ENCODE measurements at places on chromosomes 6 and 20. TPM values are rescaled to one million over a fixed set of nuclear protein-coding genes. Genes with fewer than 3 reads are reported as not detected.

The PNRC1 gene
- 179 TPM for total RNA-seq

GRCh38 chr20:56428881-56429280, 16.8 kb downstream of the CASS4 start:
- no peak overlapping the region for H3K27ac ChIP-seq
- no peaks in the 10 kb centered on the region for H3K27me3 ChIP-seq
- H3K36me3 ChIP-seq, result no peaks in the 10 kb centered on the region
- no peak for DNase-seq
- H3K4me3 ChIP-seq, result no peak overlapping the region

The LAMA2 gene
- total RNA-seq, result 54.7 TPM

The JPH2 gene
- 1.6 TPM for total RNA-seq

DNA sequence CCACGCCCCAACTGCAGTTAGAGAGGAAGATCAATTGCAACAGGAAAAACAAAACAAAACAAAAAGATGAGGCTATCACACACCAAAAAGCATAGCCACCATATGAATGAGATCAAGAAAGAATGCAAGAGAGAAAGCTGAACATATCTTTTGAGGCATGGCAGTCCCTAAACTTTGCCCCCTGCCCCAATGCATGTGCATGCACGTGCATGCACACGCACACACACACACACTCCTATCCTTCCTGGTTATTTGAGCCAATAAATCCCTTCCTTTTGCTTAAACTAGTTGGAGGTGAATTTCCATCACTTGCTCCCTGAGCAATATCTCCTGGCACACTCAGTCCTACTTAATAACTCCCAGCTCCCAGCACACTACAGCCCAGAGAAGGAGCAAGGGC, 48.6 kb upstream of the FOXP4 start:
- no peak overlapping the region for H3K4me3 ChIP-seq
- no peaks in the 10 kb centered on the region for H3K4me1 ChIP-seq
- H3K27me3 ChIP-seq, result no peaks in the 10 kb centered on the region
- no peaks in the 10 kb centered on the region for H3K36me3 ChIP-seq
- no peak overlapping the region for H3K27ac ChIP-seq

DNA sequence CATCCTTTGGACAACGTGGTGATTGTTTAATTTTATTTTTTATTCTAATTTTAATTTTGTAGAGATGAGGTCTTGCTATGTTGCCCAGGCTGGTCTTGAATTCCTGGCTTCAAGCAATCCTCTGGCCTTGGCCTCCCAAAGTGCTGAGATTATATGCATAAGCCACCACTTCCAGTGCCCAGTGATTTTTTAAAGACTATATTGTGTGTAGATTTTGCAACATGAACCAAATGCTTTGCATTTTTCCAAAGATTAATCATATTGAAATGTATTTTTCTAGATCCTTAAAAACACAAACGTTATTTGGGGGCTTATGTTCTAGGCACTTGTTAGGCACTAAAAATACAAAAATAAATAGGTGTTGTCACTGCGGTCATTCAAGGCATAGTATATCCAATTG, 117.6 kb upstream of the CCN2 start:
- H3K4me1 ChIP-seq, result no peaks in the 10 kb centered on the region
- no peaks in the 10 kb centered on the region for H3K27me3 ChIP-seq
- H3K36me3 ChIP-seq, result no peaks in the 10 kb centered on the region
- DNase-seq, result no peak
- no peak overlapping the region for H3K4me3 ChIP-seq

The BMP2 gene
- 13.5 TPM for total RNA-seq

The GTF2H4 gene
- 27.2 TPM for total RNA-seq

DNA sequence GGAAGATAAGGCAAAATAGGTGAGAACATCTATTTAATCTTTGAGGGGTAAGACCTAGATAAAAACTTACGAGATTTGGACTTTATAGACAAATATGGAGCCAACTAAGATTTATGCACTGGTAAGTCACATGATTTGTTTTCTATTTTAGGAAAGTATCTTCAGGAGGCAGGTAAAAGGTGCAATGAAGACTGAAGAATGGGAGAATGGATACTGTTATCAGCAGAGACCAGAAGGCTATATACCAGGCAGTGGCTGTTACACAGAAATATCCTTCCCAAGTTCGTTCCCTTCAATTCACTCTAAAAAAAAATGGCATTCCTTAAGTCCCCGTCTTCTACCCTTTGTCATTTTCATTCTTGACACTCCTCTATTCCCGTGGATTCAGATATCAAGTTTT, 123.8 kb downstream of the MYB start:
- no peak overlapping the region for H3K4me3 ChIP-seq
- H3K27me3 ChIP-seq, result no peaks in the 10 kb centered on the region
- no peaks in the 10 kb centered on the region for H3K36me3 ChIP-seq
- no peak overlapping the region for H3K27ac ChIP-seq
- no peaks in the 10 kb centered on the region for H3K4me1 ChIP-seq

The HLA-DRB1 gene
- 30.3 TPM for total RNA-seq

Measured in body of pancreas (tissue), 4 donors.